Right renal pelvis (tissue), 4 donors: ENCODE measurements at places on chromosomes 13 and 19.

- no peak for DNase-seq
Measured at GRCh38 chr19:50646074-50646807, 3.0 kb upstream of the C19orf81 start.

DNA sequence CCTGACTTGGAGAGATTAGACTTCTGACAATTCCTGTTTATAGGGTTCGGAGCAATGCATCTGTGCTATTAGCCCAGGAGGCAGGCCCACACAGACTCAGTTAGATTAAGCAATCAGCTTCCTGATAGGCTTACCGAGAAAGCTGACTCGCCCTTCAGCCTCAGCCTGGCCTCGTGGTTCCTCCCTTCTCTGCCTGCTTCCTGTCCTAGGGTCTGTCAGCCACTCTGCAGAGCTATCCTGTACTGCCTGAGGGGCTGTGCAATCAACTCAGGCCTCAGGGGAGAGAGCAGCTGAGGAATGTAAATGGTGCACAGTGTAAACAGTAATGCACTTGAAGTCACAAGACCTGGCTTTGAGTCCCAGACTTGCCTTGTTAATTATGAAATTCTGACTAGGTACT, 30.7 kb downstream of the HTR2A start:
- DNase-seq, result no peak

- DNase-seq, result no peak
Measured at GRCh38 chr19:17455308-17456123, 5.2 kb downstream of the NXNL1 start.

GRCh38 chr19:33143897-33144405, 12.0 kb downstream of the WDR88 start:
- DNase-seq, result peak; percentile 19

DNA sequence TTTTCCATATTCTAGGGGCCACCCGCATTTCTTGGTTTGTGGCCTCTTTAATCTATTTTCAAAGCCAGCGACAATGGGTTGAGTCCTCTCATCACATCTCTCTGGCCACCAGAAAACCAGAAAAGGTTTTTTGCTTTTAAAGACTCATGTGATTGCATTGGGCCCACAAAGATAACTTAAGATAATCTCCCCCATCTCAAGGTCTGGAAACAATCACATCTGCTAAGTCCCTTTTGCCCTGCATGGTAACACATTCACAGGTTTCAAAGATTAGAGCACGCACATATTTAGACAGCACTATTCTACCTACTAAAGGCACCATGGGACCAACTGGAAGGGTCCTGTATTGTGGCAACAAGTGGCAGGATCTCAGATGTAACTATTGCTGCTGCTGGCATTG, 147.0 kb upstream of the MIR17HG start:
- no peak for DNase-seq

GRCh38 chr13:43041369-43041921, 18.1 kb downstream of the DNAJC15 start:
- DNase-seq, result no peak

DNA sequence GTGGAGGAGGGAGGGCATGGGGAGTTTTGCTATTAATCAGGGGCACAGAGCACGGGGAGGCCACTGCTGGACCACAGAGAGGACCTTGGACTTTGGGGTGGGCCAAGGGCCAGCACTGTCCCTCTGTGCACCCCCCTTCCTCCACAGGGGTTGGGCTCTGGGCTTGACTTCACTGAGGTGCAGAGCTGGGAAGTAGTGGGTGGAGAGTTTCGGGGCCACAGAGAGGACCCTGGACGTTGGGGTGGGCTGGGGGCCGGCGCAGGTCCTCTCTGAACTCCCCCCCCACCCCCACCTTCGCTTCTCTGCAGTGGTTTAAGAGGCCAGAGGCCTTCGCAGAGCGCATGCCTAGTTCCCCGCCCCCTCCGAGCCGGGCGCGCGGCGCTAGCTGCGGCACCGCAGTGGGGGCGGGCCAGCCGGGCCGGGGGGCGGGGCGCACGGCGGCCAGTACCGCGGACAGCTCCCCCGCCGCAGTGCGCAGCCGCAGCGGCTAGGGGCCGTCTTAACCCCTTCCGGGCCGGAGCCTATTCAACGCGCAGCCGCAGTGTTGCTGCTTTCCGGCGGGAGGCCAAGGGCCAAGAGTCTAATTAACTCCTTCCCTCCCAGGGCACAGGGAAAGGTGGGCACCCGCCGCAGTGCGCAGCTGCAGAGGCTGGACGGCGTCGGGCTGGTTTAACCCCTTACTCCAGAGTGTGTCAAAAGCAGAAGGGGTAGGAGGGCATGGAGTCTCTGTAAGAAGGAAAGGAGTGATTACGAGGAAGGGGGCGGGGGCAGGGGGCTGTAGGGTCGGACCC, 3.7 kb downstream of the KCNC3 start:
- DNase-seq, result no peak

DNA sequence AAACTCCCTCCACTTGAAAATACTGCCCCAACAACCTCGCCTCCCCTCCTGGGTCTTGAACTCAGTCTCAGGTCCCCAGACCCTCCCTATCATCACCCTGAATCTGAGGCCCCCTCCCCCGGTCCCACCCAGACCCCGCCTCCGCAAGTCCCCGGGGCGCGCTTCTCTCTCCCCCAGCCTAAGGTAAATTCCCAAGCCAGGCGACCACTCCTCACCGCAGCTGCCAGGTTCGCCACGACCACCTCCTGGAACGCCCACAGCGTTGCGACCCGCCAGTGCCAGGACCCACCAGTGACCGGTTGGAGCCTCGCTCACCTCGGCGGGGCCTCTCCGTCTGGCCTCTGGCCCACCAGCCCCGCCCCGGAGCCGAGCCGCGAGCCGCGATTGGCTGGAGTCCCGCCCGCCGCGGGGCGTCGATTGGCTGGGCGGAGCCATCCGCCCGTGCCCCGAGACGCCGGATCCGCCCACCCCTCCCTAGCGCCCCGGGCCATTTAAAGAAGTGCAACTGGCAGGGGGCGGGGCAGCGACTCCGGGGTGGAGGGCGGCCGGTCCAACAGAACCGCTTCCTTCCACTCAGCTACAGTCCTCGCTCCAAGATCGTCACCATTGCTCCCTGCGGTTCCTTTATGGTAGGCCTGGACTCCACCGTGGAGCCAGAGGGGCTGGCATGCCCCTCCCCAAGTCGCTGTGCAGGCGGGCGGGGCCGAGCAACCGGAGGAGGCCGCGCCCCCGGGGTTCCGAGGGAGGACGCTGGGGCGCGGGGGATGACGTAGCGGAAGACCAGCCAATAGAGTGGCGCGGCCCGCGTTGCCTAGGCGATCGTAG, at the start of gene SERTAD3:
Gene SERTAD3, minus strand, starts transcription at position 336 of the 825 bp plus-strand sequence. CDS start 2,255 bp downstream, outside the sequence.
- peak; percentile 93 for DNase-seq

DNA sequence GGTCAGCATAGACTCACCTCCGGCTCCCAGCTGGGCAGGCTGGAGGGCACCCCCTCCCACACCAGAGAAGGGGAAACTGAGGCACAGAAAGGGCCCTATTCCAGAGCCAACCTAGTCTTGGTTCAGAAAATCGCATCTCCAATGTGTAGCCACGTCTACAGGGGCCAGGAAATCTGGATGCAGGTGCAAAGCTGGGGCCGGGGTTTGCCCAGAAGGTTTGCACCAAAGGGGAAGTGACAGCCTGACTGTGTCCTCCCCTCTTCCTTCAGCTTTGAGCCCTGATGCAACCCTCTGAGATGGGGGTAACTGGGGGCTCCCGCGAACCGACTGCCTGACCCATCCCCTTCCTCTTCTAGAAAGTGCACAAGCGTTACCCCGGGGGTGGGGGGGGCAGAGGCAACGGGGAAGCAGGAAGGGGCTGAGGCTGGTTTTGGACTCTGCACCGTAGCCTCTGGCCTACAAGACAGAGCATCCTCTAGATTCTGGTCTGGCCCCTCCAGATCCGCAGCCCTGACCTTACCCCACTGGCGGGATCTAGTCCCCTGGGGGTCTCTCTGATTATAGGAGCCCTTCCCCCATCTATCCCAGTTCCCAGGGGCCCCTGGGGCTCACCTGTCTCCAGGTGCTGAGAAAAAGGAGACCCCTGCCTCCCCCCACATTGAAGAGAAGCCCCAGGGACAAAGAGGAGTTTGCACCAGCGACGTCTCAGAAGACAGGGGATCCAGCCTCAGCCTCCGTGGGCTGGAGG, 1.1 kb upstream of the ONECUT3 start:
- DNase-seq, result no peak

DNA sequence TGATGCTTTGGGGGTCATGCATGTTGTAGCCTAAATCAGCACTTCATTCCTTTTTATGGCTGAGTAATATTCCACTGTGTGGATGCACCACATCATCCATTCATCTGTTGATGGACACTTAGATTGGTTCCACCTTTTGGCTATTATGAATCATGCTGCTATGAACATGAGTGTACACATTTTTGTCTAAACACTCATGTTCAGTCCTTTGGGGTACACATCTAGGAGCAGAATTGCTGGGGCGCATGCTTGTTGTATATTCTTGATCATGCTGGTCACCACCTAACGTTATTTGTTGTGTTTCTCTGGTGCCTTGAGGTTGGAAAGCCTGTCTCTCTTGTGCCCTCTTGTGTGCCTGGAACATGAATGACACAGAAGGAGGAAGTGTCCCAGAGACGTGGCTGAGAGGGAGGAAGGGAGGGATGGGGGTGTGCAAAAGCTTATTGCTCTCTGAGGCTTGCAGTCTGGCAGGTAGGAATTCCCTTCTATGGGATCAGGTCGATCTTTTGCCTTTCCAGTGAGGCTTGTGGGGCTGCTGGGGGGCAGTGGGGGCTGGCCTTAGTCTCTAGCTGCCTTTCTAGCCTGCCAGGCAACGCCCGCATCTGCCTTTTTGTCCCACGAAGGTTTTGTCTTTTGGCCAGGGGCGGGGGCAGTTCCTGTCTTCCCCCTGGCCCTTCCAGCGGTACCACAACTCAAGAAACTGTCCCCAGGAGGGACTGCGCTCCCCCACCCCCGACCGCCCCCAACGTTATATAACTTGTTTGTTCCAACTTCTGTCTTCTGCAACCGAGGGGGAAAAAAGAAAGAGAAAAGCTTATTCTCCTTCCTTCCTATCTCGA, 7.6 kb downstream of the KLHL26 start:
- no peak for DNase-seq

- DNase-seq, result no peak
Measured at GRCh38 chr19:45025264-45025663, 13.6 kb upstream of the CLASRP start.

DNA sequence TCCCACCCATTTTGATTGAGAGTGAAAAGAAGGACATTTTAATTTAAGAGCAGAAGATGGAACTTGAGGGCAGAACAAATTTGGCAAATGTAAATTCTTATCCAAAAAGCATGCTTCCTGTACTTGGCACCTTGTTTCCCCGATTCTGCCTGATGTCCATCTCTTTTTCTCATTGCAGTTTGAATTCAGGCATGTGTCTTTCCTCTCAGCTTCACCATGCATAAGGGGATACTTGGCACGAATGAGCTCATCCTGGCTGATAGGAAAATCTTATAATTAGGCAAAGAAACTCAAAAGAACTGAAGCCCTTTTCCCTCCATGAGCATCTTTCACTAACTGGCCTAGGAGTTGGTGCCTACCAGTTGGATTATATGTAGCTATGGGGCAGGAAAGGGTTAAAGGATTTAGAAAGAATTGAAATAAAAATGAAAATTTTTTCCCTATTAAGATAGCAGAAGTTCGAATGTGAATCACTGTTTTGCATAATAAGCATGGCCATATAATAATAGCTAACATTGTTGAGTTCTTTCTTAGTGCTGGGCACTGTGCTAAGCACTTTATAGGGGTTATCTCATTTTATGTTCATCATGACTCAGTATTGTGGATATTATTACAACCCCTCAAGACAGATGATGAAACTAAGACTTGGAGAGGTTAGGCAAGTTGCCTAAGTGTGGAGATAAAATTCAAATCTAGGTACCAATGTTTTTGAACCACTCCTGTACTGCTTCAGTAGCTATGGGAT, 386.6 kb downstream of the KCNRG start:
- DNase-seq, result no peak

GRCh38 chr19:55084416-55084815, 8.7 kb downstream of the EPS8L1 start:
- no peak for DNase-seq

GRCh38 chr19:1417681-1418495, 10.5 kb downstream of the DAZAP1 start:
- no peak for DNase-seq

GRCh38 chr13:35917252-35917941, 213.8 kb downstream of the DCLK1 start:
- DNase-seq, result no peak

DNA sequence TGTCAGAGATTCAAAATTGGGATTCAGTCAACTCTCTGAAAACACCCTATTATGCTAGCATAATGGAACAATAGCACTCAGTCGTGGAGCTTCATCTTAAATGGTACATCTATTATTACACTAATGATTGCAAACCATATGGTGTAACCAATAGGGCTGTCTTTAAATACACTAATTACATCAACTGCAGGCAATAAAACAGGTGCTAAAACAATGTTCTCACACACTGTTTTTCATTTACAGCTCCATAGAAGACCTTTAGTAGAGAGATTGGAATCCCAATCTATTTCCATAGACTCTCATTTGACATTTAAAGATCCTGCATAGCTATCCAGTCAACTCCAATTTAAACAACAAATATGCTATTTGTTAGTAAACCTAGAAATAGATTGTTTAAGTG, 1917.4 kb downstream of the OLFM4 start:
- DNase-seq, result no peak

GRCh38 chr13:100234524-100235136, 145.7 kb downstream of the PCCA start:
- DNase-seq, result no peak

- DNase-seq, result no peak
Measured at GRCh38 chr13:70756088-70756487, 647.8 kb upstream of the KLHL1 start.

DNA sequence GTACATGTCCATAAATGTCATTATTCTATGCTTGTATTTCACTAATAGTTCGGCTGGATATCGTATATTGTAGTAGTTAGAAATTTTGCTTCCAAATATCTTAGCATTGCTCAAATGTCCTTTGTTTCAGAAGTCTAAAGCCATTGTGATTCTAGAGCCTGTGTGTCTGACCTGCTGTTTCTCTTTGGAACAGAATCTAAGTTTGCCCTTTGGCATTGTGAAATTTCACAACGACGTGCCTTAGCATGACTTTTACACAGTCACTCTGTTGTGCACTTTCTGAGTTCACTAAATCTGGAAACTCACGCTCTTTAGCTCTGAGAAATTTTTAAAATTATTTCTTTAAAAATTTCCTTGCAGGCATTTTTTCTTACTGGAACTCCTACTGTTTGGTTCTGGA, 152.2 kb downstream of the TBC1D4 start:
- no peak for DNase-seq

- DNase-seq, result no peak
Measured at GRCh38 chr13:26344980-26345379, 91.1 kb downstream of the CDK8 start.

DNA sequence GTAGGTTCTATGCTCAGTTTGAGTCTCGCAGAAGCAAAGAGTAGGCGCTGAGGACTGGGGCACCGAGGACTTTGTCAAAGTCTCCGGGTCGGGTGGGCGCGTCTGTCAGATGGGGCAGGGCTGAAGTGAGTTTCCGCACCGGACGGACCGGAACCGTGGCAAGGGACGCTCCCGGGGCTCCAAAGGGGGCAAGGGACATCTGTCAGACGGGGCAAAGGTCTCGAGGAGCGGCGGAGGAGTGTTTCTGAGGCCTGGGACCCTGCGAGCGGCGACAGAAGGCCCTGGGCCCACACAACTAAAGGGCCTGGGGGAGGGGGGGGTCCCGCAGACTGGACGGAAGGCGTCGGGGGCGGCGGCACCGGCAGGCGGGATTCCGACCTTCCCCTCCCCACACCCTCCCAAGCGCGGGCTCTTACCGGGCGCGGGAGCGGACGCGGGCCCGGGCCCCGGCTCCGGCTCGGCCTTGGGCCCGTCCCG, 13.3 kb upstream of the AKAP8L start:
- DNase-seq, result no peak
